NK-92 treated with Interleukin-12 subunit alpha and Interleukin-12 subunit beta, amount 100 ng/mL, for 24 hours (cell line): ENCODE measurements at places on chromosomes 5 and 9.

DNA sequence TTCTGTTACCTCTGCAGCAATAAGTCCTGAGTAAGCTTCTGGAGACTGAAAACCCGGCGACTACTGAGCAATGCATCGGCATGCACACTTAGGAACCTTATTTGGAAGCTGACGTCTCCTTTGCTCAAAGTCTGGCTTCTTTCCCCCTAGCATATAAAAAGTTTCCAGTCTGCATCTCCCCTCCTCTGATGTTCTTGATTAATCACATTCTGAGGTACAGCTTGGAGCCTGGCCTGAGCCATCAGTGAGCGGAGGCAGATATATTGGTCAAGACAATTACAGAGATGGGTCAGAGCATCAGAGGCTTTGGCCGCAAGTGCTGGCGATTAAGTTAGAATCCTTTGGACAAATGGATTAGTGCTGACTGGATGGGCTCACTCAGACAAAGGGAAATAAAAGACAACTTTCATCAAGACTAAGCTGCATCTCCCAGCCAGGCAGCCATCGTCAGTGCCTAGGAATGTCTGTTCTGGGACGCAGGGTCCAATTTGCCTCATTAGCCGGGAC, 140.7 kb downstream of the MTX3 start:
- DNase-seq, result no peak

GRCh38 chr5:179195561-179196404, 135.6 kb downstream of the ZNF354C start:
- no peak for DNase-seq

DNA sequence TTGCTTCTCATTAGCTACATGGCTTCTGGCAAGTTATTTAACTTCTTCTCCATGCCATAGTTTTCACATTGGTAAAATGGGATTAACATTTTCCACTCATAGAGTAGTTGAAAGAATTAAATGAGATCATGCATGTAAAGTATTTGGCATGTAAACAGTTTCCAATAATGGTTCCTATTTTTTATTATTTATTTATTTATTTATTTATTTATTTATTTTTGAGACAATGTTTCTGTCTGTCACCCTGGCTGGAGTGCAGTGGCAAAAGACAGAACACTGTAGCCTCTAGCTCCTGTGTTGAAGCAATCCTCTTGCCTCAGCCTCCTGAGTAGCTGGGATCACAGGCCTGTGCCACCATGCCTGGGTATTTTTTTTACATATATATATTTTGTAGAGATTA, 117.7 kb downstream of the DOCK2 start:
- no peak for DNase-seq

- no peak for DNase-seq
These were observed 622.6 kb downstream of the CCDC171 start for GRCh38 chr9:16175461-16175860.

GRCh38 chr5:181221792-181222629, 1.1 kb upstream of the TRIM41 start:
- no peak for DNase-seq

GRCh38 chr5:55220433-55221185, 6.5 kb downstream of the MCIDAS start:
- no peak for DNase-seq

DNA sequence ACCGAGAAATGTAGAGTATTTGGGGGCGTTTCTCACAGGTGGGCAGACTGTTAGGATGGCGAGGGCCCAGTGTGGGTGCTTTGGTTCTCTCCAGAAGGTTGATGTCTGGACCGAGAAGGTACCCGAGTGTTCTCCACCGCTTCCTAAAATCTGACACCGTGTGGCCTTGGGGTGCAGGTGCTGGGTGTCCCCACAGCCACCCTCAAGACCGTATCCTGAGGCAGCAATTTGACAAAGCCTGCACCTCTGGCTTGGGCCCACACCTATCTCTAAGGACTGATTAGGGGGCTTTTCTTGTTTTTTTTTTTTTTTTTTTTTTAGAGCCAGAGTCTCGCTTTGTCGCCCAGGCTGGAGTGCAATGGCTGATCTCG, 1.3 kb downstream of the PPP1R26 start:
- DNase-seq, result no peak

GRCh38 chr5:105632043-105632442, 2038.7 kb downstream of the EFNA5 start:
- DNase-seq, result no peak

GRCh38 chr5:54180630-54181031, 129.7 kb downstream of the ARL15 start:
- no peak for DNase-seq

DNA sequence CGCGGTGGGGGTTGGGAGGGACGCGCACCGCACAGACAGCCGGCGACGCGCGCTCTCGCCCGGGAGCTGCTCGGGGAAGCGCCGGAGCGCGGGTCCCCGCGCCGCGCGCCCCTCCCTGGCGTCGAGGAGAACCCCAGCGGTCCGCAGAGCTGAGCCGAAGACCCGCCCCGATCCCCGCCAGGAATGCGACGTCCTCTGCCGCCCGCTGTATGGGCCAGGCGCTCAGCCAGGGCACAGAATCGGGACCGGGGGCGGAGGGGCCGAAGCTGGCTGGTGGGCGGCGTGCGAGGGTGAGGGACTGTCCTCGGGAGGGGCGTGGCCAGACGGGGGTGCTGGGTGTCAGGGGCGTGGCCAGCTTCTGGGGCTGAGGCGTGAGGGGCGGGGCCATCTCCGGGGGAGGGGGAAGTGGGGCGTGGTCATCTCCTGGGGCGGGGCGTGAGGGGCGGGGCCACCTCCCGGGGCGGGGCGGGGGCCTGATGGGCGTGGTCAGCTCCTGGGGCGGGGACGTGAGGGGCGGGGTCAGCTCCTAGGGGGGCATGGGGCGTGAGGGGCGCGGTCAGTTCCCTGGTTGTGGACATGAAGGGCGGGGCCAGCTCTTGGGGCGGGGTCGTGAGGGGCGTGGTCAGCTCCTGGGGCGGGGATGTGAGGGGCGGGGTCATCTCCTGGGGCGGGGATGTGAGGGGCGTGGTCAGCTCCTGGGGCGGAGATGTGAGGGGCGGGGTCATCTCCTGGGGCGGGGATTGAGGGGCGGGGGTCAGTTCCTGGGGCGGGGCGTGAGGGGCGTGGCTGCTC, 965 bp downstream of the PTGDS start:
- DNase-seq, result peak; percentile 45

DNA sequence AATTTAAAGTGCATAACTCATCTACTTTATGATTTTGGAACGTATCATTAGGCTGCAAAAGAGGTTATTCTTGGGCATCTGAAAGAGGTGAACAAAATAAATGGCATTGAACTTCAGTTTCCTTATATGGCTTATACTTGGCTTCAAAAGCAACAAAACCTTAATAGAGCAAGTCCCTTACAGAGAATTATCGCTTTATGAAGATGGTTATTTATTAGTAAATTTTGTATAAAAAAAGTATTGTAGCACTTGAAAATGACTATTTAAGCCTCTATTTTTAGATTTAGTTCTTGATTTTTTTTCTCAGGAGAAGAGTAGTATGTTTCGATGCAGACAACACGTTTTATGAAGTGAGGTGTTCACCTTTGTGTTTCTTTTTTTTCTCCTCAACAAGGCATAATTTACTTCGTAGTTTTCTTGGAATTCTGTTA, 2.0 kb downstream of the ERBIN start:
- DNase-seq, result no peak

DNA sequence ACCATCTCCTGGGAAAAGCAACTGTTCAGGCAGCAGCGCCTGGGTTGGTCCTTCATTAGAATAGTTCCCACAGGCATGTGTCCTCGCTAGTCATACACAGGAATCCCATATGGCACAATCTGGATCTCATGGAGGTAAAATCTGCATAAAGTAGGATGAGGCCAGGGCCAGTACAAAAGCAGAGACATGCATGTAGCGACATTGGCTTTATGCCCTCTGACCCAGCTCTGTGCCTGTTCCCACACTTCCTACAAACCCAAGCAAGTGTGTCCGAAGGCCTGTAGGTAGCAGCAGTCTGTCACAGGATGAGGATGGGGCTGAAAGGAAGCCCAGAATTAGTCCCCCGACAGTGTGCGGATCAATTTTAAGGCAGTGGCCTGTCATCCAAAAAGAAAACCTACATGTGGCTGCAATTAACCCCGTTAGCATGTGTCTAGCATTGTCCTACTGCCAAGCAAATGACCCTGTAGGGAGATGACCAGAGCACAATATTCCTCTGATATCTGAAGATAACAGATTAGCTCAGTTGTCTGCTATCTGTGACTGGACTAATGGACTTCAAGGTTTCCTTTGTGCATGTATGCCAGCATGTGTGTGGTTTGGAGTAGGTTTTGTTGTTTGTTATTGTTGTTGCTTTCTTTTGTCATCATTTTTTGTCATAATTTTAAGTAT, 178.8 kb downstream of the TMEM161B start:
- DNase-seq, result no peak

DNA sequence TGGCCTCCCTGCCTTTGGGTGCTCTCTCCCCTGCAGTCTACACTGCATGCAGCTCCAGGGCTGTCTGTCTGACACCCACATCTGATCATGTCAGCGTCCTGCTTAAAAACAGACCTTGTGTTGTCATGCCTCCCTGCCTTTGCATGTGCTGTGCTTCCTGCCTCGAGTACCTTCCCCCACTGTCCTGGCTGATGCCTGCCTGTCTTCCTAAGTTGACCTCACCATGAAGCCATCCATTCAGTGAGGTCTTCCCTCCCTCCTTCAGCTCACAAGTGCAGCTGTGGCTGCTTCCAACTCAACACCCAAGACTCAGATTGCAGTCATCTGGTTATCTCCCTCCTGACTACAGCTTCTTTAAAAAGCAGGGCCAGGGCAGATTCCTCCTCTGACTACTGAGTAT, 5.5 kb downstream of the ANGPTL2 start:
- DNase-seq, result no peak

- no peak for DNase-seq
These were observed 1018.4 kb upstream of the ARRDC3 start for GRCh38 chr5:92401492-92401891.
